ENCODE measurements at places on chromosomes 7 and 10.

DNA sequence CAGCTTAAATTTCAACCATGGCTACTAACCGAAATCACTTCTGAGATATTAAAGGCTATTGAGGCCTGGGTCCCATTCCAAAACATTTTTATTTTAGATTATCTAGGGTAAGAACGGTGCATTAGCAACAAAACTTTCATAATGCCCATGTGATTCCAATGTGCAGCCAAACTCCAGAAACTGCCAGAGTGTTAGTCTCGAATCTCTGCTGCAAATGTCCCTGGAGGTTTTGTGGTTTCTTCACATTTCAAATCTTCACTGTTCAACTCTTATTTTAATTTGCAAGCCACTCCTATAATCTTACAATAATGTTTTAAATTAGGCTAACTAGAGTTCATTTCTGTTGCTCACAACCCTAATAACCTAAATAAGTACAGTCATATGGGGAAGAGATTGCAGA, 357.0 kb downstream of the PHF14 start:
- DNase-seq = no peak

- no peak for DNase-seq
Observed at GRCh38 chr10:44962870-44963738, 3.5 kb downstream of the RASSF4 start.

DNA sequence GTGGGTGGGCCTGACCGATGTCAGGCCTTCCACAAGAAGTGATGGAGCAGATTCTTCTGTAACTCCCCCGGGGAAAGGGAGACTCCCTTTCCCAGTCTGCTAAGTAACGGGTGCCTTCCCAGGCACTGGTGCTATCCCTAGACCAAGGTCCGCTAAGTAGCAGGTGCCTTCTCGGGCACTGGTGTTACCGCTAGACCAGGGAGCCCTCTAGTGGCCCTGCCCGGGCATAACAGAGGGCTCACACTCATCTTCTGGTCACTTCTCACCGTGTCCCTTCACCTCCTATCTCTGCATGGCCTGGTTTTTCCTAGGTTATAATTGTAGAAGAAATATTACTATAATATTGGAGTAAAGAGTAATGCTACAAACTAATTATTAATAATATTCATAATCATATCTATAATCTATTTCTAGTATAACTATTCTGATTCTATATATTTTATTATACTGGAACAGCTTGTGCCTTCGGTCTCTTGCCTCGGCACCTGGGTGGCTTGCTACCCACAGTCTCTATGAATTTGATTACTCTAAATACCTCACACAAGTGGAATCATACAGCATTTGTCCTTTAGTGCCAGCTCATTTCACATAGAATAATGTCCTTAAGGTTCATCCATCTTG, 1378.7 kb downstream of the XPNPEP1 start:
- DNase-seq = no peak

DNA sequence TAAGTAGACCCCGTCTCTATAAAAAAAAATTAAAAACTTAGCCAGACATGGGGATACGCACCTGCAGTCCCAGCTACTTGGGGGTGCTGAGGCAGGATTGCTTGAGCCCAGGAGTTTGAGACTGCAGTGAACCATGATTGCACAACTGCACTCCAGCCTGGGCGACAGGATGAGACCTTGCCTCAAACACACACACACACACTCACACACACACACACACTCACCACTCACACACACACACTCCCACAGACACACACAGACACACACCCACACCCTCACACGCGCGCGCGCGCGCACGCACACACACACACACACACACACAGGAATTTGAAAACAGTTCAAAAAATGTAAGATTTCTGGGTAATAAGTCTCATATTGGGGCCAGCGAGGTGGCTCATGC, 8.7 kb upstream of the GRIFIN start:
- no peak for DNase-seq
